KG1 (cell line): ENCODE measurements at places on chromosomes 7 and 10.
A peak's percentile ranks its signal among the peaks of the same experiment; 100 is the strongest.

DNA sequence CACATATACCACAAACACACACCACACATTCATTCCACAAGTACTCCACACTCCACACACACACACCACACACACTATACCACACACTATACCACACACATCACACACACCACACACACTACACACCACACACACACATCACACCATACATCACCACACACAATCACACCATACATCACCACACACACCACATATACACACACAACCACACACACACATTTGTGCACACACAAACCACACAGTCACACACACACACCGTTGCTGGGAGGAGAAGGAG lies 112.8 kb downstream of the PTPN20 start:
- no peak for DNase-seq

DNA sequence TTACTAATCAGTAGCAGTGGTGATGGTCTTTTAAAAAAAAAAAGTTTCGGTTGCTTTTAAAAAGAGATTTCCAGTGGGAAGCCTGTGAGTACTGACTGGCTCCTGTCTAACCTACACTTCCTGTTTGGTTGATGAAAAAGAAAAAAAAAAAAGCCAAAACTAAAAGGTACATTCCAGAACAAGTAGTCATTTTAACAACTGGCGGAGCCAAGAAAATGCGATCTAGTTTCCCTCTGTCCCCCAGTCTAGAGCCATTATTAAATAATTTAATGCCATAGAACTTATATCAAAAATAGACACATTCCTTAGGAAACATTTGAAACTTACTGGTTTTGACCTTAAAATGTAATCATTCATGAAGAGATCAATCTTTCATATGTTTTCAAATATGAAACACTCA lies 254.2 kb upstream of the C7orf33 start:
- DNase-seq = no peak

DNA sequence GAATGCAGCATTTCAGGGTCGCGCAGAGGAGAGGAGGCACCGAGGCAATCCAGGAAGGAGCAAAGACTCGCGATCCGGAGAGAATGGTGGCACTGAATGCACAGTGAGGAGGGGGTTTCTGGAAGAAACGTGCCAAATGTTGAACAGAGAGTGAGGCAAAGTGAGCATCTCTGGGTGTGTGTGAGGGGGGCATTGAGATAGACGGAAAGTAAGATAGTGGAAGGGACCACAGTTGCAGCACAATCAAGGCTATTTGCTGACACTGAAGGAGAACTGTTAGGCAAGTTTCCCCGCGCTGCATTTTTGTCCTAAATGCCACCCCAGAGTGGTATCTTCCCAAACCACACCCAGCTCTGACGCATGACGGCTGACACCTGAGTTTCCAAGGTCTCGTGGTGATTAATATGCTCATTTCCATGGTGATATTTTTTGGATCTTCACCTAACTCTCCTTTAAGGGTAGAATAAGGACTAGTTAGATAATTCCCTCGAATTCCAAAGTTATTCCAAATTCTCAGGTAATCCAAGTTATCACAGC lies 14.4 kb upstream of the ADO start:
- no peak for DNase-seq

- DNase-seq = no peak
Observed at GRCh38 chr7:151899513-151900360, 22.8 kb upstream of the PRKAG2 start.

DNA sequence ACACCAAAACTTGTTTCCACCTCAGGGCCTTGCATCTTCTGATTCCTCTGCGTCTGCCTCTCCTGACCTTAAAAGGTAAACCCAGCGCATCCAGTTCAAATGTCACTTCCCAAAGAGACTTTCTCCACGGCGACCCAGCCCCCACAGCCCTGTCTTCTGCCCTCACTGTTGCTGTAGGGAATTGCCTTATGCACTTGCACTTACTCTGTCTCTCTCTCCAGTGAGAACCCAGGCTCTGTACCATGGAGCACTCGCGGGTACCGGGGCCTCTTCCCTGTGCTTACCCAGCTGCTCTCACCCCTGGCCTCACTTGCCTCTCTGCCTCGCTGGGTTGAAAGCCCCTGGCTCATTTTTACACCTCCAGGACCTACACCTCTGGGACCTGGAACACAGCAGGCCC lies 48.4 kb downstream of the AOC1 start:
- DNase-seq = no peak

DNA sequence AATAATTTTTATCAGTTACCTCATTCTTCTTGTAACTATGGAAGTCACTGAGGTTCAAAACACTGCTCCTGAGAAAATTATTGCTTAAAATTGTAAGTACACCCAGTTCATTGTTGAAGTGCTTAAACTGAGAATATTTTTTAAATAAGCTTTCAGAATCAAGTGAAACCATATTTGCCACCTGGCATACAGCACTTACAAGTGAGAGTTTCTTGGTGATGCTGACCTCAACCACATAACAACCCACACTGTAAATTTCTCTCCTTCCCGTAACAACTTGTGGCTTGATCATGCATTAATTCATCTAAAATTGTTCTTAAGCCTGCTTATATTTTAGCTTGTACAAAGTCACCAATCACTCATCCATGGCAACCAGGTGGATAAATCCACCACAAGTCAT lies 34.0 kb downstream of the IMMP2L start:
- no peak for DNase-seq

GRCh38 chr10:124738441-124738840 lies 5.7 kb downstream of the FAM53B start:
- DNase-seq = no peak

GRCh38 chr10:72321248-72322029 lies 33.3 kb downstream of the DNAJB12 start:
- DNase-seq = no peak

GRCh38 chr7:26200038-26200443 lies 505 bp downstream of the HNRNPA2B1 start:
- DNase-seq = peak; percentile 64

GRCh38 chr7:114620208-114620607 lies 205.6 kb downstream of the FOXP2 start:
- no peak for DNase-seq

DNA sequence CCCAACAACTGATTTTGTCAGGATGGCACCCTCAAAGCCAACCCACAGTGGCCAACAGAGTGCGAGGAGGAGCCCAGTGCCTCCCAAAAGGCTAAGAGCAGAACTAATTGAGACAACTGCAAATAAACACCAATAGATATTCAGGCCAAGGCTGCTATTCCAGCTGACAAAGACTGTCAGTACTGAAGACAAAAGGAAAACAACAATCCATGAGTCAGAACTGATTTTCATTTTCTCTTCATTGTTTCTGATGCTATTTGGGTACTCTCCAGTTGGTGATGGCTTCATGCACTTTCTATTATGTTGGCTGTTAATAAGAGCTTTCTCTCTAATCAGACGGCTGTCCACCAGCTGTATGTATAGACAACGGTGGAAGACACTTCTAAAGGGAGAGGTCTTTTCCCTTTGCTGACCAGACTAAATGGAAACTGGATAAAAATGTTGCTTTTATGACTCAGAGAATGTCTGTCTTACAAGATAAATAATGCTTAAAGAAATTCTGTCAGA lies 515.9 kb downstream of the PARD3 start:
- DNase-seq = no peak
